ENCODE measurements at places on chromosomes 3 and 15. TPM values are rescaled to one million over a fixed set of nuclear protein-coding genes. Genes with fewer than 3 reads are reported as not detected.

- no peaks in the 10 kb centered on the region for H3K27me3 ChIP-seq
- no peak for DNase-seq
- H3K4me3 ChIP-seq, result no peak overlapping the region
Measured at GRCh38 chr3:114274929-114275328, 18.9 kb upstream of the TIGIT start.

- no peaks in the 10 kb centered on the region for H3K4me1 ChIP-seq
- H3K27ac ChIP-seq, result no peak overlapping the region
- H3K4me3 ChIP-seq, result no peak overlapping the region
Measured at GRCh38 chr3:24595796-24596195, 101.1 kb upstream of the THRB start.

- H3K27ac ChIP-seq, result no peak overlapping the region
- no peaks in the 10 kb centered on the region for H3K36me3 ChIP-seq
- H3K27me3 ChIP-seq, result no peaks in the 10 kb centered on the region
- H3K4me3 ChIP-seq, result no peak overlapping the region
- DNase-seq, result no peak
- no peaks in the 10 kb centered on the region for H3K4me1 ChIP-seq
Measured at GRCh38 chr15:74762791-74763150, 14.1 kb downstream of the CYP1A2 start.

GRCh38 chr3:9087831-9088413 lies 124.7 kb upstream of the RAD18 start:
- no peak for DNase-seq
- H3K4me1 ChIP-seq, result no peaks in the 10 kb centered on the region
- no peak overlapping the region for H3K4me3 ChIP-seq
- no peak overlapping the region for H3K27ac ChIP-seq
- no peaks in the 10 kb centered on the region for H3K36me3 ChIP-seq

DNA sequence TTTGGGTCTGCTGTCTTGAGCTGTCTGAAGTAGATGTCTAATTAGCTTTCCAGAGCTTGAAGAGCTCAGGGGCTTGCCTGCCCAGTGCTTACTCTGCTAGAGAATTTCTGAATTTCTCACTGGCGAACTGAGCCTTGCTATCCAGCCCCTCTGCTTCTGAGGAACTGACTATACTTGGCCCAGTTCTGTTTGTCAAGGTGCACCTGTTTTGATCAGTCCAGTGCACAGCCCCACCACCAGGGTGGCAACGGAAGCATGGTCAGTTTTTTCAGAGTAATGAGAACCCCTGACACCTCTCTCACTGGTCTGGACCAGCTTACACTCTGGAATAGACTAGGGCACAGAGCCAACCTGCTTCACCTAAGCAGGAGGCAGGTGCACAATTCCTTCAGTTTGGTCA lies 25.2 kb downstream of the ITGB5 start:
- H3K36me3 ChIP-seq, result no peaks in the 10 kb centered on the region
- H3K4me3 ChIP-seq, result no peak overlapping the region
- H3K27me3 ChIP-seq, result no peaks in the 10 kb centered on the region
- DNase-seq, result no peak
- peak overlapping the region; percentile 67 for H3K27ac ChIP-seq

DNA sequence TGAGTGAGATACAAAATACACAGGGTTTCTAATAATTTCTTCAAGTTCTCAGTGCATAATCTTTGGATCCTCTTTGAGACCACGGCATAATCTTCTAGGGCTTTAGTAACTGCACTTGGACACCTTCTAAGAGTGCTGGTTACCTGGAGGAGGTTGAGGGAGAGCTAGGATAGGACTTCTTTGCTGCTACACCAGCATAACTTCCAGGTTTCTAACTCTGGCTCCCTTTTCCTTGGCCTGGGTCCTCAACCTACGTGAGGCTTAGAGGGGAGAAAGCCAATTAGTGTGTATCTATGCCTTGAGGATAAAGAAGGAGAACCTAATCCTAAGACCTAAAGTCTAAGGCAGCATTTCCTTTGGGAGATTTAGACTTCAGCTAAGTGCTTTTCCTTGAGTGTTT lies 184.8 kb downstream of the LSAMP start:
- no peaks in the 10 kb centered on the region for H3K27me3 ChIP-seq
- H3K27ac ChIP-seq, result no peak overlapping the region
- H3K4me1 ChIP-seq, result no peaks in the 10 kb centered on the region
- H3K4me3 ChIP-seq, result no peak overlapping the region
- DNase-seq, result no peak

- DNase-seq, result peak; percentile 41
Measured at GRCh38 chr3:73364517-73364916, 260.2 kb downstream of the PDZRN3 start.

Gene DISP2
- not detected for total RNA-seq

GRCh38 chr15:64991536-64992135 lies 1.9 kb upstream of the SPG21 start:
- no peak overlapping the region for H3K4me3 ChIP-seq
- no peak for DNase-seq
- no peaks in the 10 kb centered on the region for H3K4me1 ChIP-seq
- H3K27me3 ChIP-seq, result no peaks in the 10 kb centered on the region

GRCh38 chr15:82709081-82709420 lies 624 bp downstream of the AP3B2 start:
- no peaks in the 10 kb centered on the region for H3K27me3 ChIP-seq
- no peak for DNase-seq
- no peaks in the 10 kb centered on the region for H3K4me1 ChIP-seq
- no peaks in the 10 kb centered on the region for H3K36me3 ChIP-seq
- H3K4me3 ChIP-seq, result no peak overlapping the region

GRCh38 chr3:20870106-20870899 lies 684.3 kb upstream of the SGO1 start:
- no peaks in the 10 kb centered on the region for H3K27me3 ChIP-seq
- no peak overlapping the region for H3K27ac ChIP-seq
- H3K36me3 ChIP-seq, result no peaks in the 10 kb centered on the region
- no peak overlapping the region for H3K4me3 ChIP-seq

DNA sequence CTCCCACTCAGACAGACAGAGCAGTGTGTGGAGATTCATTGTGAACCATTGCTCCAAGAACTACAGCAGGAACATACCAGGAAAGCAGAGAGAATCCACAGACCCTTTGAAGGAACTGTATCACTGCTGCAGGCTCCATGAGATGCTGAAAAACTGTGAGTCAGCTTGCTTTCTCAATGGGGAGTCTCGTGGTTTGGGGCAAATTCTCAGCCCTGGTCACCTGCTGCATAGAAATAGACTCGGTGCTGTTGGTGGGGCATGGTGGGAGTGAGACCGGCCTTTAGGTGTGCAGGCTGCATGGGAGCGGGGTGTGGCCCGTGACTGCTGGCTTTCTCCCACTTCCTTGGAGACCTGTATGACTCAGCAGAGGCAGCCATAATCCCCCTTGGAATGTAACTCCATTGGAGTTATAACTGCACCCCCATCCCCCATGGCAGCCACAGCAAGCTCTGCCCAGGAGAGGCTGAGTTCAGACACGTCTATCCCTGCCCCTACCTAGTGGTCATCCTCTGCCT lies 35.6 kb downstream of the ALCAM start:
- no peaks in the 10 kb centered on the region for H3K27me3 ChIP-seq
- no peak for DNase-seq
- no peaks in the 10 kb centered on the region for H3K4me1 ChIP-seq
- H3K4me3 ChIP-seq, result no peak overlapping the region
- H3K27ac ChIP-seq, result no peak overlapping the region
- no peaks in the 10 kb centered on the region for H3K36me3 ChIP-seq

GRCh38 chr3:37183375-37183831 lies 9.0 kb upstream of the LRRFIP2 start:
- H3K4me3 ChIP-seq, result no peak overlapping the region
- DNase-seq, result no peak
- no peaks in the 10 kb centered on the region for H3K4me1 ChIP-seq
- no peaks in the 10 kb centered on the region for H3K36me3 ChIP-seq

- H3K36me3 ChIP-seq, result no peaks in the 10 kb centered on the region
- H3K4me1 ChIP-seq, result peaks cover 5% of the 10 kb centered on the region
- H3K4me3 ChIP-seq, result peak overlapping the region; percentile 73
Measured at GRCh38 chr3:16514021-16514700, 662 bp upstream of the RFTN1 start.

Gene GPR160
- 8.6 TPM for total RNA-seq
